ENCODE measurements at places on chromosomes 7 and 10.

- no peak overlapping the region for H3K27ac ChIP-seq
- no peak overlapping the region for H3K4me3 ChIP-seq
- peaks cover 20% of the 10 kb centered on the region for H3K4me1 ChIP-seq
- no peak for DNase-seq
- no peaks in the 10 kb centered on the region for H3K36me3 ChIP-seq
These were observed 54.0 kb upstream of the MXI1 start for GRCh38 chr10:110153396-110153795.

DNA sequence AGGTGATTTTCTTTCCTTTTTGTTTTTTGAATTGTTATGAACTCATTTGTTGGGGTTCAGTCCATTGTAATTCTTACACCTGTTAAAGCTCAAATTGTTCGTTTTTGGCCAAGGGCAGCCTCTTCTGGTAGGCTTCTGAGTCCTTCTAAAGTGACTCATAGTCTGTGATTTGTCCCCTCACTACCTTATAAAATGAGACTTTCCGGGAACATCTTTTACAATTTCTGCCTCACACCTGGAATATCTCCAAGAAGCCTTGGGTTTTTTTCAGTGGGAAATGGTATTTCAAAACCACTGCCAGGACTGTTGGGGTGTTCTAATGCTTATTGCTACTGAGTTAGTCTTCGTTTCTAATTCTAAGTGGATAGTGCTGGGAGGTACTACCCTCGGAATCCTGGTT lies 56.7 kb downstream of the BMPR1A start:
- peaks cover 4% of the 10 kb centered on the region for H3K4me1 ChIP-seq
- H3K27me3 ChIP-seq, result no peaks in the 10 kb centered on the region
- H3K4me3 ChIP-seq, result no peak overlapping the region
- no peak overlapping the region for H3K27ac ChIP-seq
- no peaks in the 10 kb centered on the region for H3K36me3 ChIP-seq

DNA sequence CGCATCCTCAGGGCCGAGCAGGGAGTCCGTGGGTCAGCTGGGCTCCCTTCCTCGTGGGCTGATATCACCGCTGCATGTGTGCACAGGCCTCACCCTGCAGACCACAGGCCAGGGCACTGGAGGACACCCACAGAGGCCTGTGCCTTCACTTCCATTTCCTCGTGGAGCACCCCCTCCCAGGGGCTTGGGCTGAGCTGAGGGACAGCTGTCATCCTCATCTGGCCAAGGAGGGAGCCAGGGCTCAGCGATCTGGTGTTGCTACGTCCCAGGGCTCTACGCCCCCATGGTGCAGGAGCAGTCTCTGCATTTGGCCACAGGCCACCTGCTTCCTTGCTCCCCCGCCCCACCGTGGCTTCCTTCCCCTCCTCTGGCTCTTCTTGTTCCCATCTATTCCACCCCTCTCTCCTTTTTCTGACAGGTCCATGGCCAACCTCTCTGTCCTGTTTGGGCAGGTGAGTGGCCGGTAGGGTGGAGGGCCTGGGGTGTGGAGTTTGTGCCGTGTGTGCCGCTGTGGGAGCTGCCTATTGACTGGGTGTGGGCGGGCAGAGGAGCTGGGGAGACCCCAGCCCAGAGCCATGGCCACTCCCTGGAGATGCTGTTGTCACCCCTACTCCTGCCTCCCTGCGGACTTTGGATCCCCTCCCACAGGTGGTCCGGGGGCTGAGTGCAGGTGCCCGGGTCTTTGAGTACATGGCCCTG lies 8.3 kb upstream of the ASIC3 start:
- DNase-seq, result no peak
- H3K4me1 ChIP-seq, result peaks cover 17% of the 10 kb centered on the region
- no peaks in the 10 kb centered on the region for H3K27me3 ChIP-seq
- peaks cover 55% of the 10 kb centered on the region for H3K36me3 ChIP-seq
- H3K4me3 ChIP-seq, result no peak overlapping the region

GRCh38 chr10:114920459-114920858 lies 17.5 kb upstream of the TRUB1 start:
- H3K4me3 ChIP-seq, result no peak overlapping the region
- H3K4me1 ChIP-seq, result peaks cover 3% of the 10 kb centered on the region
- no peaks in the 10 kb centered on the region for H3K27me3 ChIP-seq

DNA sequence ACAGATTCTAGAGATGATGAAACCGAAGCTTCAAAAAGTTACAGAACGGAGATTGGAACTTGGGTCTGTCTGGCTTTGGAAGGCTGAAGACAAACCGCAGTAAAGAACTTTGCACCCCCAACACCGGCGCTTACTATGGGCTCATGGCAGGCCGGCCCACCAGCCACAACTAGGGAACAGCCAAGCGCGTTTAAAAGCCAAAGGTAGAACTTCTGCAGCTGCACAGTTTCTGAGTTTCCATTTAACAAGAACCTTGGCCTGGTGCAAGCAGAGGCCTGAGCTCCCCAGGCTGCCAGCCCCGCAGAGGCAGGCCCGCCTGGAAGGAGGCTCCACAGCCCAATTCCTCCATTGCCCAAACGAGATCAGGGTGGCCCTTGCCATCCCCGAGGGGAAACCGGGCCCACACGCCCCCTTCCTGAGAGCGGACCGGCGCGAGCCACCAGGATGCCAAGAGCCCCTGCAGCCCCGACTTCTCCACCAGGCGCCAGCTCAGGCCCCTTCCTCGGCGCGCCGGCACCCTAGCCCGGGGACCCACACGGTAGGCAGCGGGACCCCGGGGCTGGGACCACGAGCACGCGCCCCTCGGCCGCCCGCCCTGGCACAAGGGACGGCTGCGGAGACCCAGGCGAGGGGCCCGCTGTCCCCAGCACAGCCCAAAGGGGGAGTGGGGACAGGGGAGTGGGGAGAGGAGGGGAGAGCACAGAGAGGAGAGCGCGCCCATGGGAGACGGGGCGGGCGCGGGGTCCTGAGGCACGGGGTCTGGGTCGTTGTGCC lies 566 bp downstream of the MAD1L1 start:
- peak overlapping the region; percentile 87 for H3K27ac ChIP-seq
- no peaks in the 10 kb centered on the region for H3K27me3 ChIP-seq
- H3K36me3 ChIP-seq, result peaks cover 50% of the 10 kb centered on the region

DNA sequence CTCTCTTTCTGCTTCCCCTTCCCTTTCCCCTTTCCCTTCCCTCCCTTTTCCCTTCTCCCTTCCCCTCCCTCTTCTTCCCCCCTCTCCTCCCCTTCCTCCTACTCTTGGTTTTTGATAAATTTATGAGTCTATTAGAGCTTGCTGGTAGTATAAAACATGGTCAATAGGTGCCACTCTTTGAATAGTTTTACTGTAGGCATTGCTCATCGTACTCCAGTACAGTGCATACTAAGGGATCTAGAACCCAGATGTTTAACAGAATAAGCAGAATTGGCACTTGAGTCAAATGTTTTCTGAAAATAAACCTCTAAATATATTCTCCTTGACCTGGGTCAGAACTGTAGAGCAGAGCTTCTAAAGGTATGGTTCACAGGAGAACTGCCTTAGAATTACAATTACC lies 126.7 kb downstream of the SORCS3 start:
- H3K36me3 ChIP-seq, result no peaks in the 10 kb centered on the region
- H3K4me3 ChIP-seq, result no peak overlapping the region
- H3K27me3 ChIP-seq, result no peaks in the 10 kb centered on the region
- no peaks in the 10 kb centered on the region for H3K4me1 ChIP-seq
- H3K27ac ChIP-seq, result no peak overlapping the region

- H3K36me3 ChIP-seq, result no peaks in the 10 kb centered on the region
- no peak for DNase-seq
- H3K27me3 ChIP-seq, result no peaks in the 10 kb centered on the region
- H3K4me3 ChIP-seq, result no peak overlapping the region
- H3K27ac ChIP-seq, result no peak overlapping the region
These were observed 779.4 kb upstream of the LRRN3 start for GRCh38 chr7:110311556-110311955.

- no peak overlapping the region for H3K27ac ChIP-seq
- no peak overlapping the region for H3K4me3 ChIP-seq
- H3K27me3 ChIP-seq, result no peaks in the 10 kb centered on the region
- H3K4me1 ChIP-seq, result no peaks in the 10 kb centered on the region
- DNase-seq, result no peak
These were observed 103.3 kb upstream of the GDF10 start for GRCh38 chr10:47196691-47197090.

GRCh38 chr7:90384433-90384832 lies 18.8 kb upstream of the CLDN12 start:
- H3K36me3 ChIP-seq, result peaks cover 71% of the 10 kb centered on the region
- H3K27me3 ChIP-seq, result no peaks in the 10 kb centered on the region
- H3K4me3 ChIP-seq, result no peak overlapping the region
- DNase-seq, result no peak
- H3K4me1 ChIP-seq, result no peaks in the 10 kb centered on the region

DNA sequence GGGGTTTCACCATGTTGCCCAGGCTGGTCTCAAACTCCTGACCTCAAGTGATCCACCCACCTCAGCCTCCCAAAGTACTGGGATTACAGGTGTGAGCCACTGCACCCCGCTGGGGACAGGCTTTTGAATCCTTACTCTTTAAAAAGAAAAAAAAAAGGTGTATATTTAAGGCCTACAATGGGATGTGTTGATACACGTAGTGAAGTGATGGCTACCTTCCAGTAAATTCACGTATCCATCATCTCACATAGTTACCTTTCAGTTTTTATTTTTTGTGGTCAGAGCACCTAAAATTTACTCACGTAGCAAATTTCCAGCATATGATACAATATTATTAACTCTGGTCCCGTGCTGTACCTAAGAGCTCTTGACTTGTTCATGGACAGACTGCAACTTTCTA lies 119.5 kb upstream of the INSYN2A start:
- H3K27ac ChIP-seq, result no peak overlapping the region
- no peaks in the 10 kb centered on the region for H3K36me3 ChIP-seq
- no peaks in the 10 kb centered on the region for H3K27me3 ChIP-seq
- H3K4me1 ChIP-seq, result peaks cover 3% of the 10 kb centered on the region
- DNase-seq, result no peak
- H3K4me3 ChIP-seq, result no peak overlapping the region

GRCh38 chr10:127921075-127921752 lies 14.3 kb downstream of the PTPRE start:
- no peak for DNase-seq
- no peaks in the 10 kb centered on the region for H3K27me3 ChIP-seq
- peaks cover 89% of the 10 kb centered on the region for H3K4me1 ChIP-seq
- H3K27ac ChIP-seq, result peak overlapping the region; percentile 55
- no peak overlapping the region for H3K4me3 ChIP-seq
- H3K36me3 ChIP-seq, result no peaks in the 10 kb centered on the region

- no peaks in the 10 kb centered on the region for H3K4me1 ChIP-seq
- H3K27me3 ChIP-seq, result no peaks in the 10 kb centered on the region
- DNase-seq, result no peak
- no peaks in the 10 kb centered on the region for H3K36me3 ChIP-seq
- no peak overlapping the region for H3K4me3 ChIP-seq
- no peak overlapping the region for H3K27ac ChIP-seq
These were observed 68.1 kb downstream of the SVOPL start for GRCh38 chr7:138632826-138633602.

DNA sequence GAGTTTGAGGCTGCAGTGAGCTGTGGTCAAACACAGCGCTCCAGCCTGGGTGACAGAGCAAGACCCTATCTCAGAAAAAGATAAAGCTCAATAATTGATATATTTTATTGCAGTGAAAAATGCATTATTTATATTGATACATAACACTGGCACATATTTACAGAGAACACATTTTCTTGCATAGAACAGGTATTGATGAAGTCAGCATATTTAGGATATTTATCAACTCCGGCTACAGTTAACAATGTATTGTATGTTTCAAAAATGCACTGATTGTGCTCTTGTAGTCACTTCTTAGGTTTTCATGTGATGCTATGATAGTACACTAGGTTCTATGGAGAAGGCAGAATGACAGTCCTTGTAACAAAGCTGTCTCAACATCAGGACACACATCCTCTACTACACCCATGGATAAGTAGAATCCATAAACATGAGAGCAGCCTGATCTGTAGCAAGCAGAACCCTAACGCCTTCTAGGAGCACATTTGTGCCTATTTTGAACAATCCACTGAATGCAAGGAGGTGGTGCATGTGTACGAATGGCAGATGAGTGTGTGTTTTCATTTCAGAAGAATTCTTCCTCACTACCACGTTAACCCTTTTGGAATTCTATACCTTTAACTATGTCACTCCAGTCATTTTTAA lies 586.1 kb upstream of the CELF2 start:
- no peak overlapping the region for H3K27ac ChIP-seq
- no peaks in the 10 kb centered on the region for H3K36me3 ChIP-seq
- H3K27me3 ChIP-seq, result no peaks in the 10 kb centered on the region

DNA sequence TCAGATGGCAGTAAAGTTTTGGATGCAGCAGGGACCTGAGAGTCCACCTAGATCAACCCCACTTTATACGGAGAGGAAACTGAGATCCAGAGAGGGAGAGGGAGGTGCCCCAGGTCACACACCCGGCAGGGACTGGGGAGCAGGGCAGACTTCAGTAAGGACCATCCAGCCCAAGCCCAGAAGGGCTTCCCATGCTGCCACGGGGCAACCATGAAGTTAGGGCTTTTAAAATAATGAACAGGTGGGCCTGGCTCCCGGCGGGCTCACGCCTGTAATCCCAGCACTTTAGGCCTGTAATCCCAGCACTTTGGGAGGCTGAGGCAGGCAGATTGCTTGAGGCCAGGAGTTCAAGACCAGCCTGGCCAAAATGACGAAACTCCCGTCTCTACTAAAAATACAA lies 98.5 kb downstream of the HIP1 start:
- H3K36me3 ChIP-seq, result no peaks in the 10 kb centered on the region
- H3K27me3 ChIP-seq, result no peaks in the 10 kb centered on the region
- H3K4me1 ChIP-seq, result peaks cover 16% of the 10 kb centered on the region

DNA sequence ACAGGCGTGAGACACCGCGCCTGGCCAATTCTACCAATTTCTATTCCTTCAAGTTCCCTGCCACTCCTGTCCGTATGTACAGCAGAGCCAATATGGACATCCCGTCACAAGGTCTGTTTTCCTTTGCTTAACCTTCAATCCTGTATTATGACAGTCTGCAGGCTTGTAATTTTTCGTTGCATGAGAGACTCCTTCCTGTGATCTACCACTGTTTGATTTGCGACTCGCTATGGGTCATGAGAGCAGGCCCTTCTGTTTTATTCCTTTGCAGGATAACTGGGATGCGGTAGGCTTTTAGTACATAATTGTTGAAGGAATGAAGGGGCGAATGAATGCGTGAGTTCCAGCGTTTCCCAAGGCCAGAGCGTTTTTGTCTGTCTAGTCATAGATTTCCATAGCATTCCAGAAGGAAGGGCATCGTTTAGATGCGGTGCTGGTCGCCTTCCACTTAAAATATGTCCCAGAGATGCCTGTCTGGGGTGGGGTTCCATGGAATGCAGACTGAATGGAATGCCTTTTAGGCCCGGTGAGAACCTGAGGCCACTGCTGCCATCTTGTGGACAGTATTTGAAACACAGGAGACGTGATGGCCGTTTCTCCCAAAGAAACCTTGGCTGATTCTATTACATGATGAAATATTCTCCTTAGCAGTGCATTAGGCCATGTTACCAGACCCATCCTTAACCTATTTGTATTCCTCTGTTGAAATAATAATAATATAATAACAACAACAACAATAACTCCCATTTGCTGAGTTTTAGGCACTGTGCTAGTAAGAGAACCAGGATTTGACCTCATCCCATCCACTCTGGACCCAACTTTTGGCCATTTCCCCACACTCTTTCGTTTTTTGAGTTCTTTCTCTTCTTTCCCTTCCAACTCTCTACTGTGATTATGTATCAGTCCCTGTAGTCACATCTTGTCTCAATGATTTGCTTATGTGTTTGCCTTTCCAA lies 193.2 kb downstream of the MYOF start:
- H3K36me3 ChIP-seq, result no peaks in the 10 kb centered on the region
- peak; percentile 55 for DNase-seq
- H3K27me3 ChIP-seq, result no peaks in the 10 kb centered on the region

Measured in heart left ventricle (tissue), 16 donors.